Stimulated activated CD8-positive, alpha-beta memory T cell treated with anti-CD3 and anti-CD28 coated beads, Interleukin-15, amount 100 ng/mL, for 48 hours (primary cell): ENCODE measurements at places on chromosomes 5 and 9.

DNA sequence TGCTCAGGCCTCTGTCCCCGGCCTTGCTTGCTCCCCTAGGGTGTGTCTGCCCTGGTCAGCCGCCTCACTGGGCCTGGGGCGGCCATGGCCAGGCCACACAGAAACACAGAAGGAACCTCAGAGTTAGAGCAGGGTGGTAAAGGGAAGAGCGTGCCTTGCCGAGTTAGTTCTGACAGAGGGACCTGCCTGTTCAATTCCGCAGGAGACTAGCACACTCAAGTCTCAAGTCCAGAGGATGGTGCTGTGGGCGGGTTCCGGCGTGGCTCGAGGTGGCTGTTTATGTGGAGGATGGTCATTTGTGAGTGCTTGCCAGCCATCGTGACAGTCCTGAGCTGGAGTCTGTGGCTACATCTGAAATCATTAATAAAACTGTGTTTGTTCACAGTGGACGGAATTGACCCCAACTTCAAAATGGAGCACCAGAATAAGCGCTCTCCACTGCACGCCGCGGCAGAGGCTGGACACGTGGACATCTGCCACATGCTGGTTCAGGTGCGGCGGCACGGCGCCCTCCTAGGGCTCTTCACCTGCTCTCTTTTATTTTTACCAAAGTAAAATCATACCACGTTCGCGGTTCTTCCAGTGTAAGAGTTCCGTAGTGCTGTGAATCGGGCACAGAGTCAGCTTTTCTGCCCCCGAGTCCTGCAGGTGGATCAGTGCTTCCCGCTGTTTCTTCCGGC is 95.5 kb upstream of the CACNA1B start:
- no peak for DNase-seq

- no peak for DNase-seq
Measured at GRCh38 chr5:95644351-95645042, 2.1 kb upstream of the RFESD start.

GRCh38 chr5:151905557-151905961 is 19.1 kb downstream of the GLRA1 start:
- DNase-seq = no peak

DNA sequence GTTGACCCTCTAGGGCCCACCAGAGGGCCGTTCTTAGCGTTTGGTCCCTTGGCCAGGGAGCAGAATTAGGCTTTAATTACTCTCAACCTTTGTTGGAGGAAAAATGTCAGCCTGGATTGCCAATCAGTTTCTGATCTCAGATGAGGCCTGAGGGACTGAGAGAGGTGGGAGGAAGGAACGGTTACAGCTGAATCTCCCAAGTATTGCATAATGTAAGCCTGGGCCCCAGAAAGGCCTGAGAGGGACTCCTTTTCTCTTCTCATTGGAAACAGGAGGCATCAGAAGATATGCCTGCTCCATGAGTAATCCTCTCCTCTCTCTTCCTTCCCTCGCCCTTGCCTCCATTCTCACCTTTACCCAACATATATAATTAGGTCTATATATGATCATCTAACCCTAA is 105.7 kb downstream of the INSYN2B start:
- DNase-seq = no peak

GRCh38 chr5:134328619-134329018 is 38.4 kb downstream of the CDKL3 start:
- no peak for DNase-seq

DNA sequence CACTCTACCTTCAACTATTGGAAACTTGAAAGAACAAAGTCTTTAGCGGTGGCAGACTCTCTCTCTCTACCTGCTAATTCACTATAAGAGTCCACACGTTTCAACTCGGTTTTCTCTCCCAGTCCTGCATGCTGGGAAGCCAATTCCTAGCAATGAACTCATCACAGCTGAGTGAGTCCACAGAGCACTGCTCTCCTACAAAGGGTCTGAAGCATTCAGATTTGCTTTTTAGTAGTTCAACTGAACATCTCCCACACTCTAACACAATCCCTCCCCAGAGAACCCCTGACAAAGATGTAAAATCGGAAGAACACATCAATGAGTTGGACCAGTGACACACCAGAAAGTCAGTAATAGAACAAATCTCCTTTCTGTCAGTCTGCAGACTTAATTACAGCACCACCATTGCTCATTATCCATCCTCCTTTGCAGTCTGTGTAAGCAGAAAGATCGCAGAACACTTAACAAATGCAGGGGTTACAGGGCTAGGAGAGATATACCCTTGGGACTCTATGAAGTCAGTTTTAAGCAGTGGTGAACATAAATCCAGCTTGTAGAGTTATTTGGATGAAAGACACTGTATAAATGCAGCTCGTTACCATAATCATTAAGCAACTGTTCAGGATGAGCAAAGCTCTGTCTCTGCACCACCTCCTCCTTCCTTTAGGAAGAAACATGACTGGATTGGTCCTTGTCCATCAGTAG is 353.4 kb upstream of the GRIA1 start:
- no peak for DNase-seq

GRCh38 chr5:95284572-95285408 is at the start of gene MCTP1:
MCTP1 (minus strand) TSS chr5:95285094.
- DNase-seq = peak; percentile 0

DNA sequence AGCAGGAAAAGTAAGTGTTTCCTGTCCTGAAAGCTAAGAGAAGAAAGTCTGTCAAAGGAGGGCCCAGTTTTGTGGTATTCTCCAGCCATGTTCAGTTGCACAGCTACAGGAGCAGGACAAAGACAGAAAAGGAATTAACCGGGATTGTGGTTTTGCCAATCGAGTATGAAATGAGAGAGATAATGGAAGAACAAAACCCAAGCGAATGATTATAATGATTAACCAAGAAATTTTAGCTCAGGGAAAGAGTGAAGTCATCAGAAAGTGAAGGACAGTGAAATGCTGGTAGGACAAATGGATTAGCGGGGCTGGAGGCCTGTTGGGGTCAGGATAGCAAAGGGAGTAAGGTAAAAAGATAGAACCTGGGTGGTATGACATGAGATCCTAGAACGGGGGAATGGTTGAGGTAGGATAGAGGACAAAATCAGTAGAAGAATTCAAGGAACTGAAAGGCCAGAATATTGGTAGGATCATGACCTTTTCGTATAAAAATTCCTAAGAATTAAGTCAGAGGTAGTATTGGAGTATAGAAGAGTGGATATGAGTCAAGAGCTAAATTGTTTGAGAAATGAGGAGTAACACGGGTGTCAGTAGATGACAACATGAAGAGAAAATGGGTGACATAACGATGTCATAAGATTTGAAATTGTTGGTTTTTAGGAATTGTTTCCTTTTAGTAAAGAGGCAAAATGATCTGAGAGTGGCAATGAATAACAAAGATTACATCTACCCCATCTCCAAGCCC is 52.8 kb downstream of the DIAPH1 start:
- DNase-seq = no peak

GRCh38 chr5:55344392-55344992 is 36.7 kb downstream of the MTREX start:
- peak; percentile 28 for DNase-seq

GRCh38 chr5:96680759-96681470 is 18.7 kb downstream of the CAST start:
- DNase-seq = no peak

DNA sequence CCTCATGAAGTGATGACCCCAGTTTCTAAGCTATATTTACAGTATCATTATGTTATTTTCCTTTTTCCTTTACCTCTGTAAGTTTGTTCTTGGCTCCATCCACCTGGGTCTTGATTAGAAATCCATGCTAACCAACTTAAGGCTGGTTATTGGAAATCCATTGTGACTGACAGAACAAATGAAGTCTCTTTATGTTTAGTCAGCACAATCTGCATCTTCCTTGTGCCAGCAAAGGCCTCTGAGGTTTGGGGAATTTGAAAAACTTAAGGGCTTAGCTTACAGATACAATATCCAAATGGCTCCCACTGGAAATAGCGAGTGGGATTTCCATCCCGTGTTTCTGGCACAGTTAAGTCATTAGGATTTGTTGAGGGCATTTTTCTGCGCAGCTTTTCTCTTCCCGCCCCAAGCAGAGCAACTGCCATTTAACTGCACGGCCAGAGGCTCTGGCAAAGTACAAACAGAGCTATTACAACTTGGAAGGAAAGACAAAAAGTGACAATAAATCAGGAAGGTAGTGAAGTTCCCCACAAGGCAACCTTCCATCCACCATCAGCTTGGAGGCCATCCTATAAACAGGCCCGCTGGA is 64.2 kb downstream of the DCP2 start:
- DNase-seq = no peak

DNA sequence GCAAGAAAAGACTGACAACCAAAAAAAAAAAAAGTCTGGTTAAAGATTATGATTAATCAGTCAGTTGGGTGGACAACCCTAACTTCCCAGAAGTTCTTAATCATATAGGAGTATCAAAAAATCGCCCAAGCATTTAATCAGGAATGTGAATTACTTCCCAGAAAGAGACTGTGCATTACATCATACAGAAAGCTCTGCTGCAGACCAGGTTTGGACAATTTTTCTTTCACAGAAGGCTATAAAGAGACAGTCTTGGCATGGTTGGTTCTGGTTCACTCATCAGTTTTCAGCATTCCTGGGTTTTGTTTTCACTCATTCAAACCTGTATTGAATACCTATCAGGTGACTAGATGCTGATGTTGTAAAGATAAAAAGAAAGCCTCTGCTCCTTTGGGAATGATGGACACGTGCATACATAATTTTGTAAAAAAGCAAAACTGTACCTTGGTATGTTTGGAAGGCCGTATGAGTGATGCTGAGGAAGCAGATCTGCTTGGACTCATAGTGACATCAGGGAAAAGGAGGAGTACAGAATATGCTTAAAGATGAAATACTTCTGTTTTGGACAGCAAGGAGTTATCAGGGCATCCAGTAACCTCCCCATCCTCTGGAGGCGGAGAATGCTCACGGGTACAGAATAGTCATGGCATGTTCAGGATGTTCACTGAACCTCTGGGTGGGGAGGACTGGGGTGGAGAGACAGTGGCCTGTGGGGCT is 178.4 kb downstream of the GNA14 start:
- no peak for DNase-seq

GRCh38 chr5:67209141-67209771 is 12.7 kb upstream of the CD180 start:
- DNase-seq = no peak

DNA sequence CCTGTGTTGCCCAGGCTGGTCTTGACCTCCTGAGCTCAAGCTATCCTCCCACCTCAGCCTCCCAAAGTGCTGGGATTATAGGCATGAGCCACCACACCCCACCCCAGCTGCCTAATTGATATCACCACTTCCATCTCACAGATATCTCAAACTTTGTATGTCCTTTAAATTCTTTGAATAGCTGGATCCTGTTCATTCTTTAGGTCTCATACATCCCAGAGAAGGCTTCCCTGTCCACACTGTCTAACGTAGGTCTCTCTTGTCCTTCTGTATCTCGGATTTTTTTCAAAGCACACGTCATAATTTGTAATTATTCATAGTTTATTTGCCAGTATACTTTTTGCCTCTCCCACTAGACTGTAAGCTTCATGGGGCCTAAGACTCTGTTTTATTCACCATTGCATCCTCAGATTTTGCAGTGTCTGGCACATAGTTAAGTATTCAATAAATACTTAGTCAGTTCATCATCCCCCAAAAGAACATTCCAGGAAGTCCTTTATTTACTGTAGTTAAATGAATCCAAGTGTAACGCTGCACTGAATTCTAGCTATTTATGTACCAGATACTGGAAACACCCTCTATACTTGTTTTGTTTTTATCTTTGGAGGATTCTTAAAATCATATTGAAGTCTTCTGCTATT is 10.5 kb downstream of the ARSK start:
- no peak for DNase-seq

DNA sequence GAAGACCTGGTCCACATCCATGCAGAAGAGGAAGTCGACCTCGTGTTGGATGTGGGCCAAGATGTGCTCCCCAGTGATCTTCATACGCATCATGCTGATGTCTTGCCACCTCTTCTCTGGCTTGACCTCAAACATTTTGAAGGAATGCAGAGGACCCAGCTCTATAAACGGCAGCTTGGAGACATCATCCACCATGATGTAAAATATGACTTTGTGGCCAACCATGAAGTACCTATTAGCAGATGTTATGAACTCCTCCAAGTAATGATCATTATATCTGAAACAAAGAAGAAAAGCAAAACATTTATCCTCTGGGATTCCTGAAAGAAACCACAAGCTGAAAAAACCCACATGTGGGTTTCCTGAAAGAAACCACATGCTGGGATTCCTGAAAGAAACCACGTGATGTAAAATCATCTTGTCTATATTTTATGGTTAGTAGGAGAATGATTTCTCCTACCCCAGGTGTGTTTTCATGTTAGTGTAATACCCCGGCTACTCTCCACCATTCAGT is 52.3 kb downstream of the GGTA1 start:
- DNase-seq = no peak

- DNase-seq = no peak
Measured at GRCh38 chr9:126687930-126688461, 74.3 kb downstream of the LMX1B start.

DNA sequence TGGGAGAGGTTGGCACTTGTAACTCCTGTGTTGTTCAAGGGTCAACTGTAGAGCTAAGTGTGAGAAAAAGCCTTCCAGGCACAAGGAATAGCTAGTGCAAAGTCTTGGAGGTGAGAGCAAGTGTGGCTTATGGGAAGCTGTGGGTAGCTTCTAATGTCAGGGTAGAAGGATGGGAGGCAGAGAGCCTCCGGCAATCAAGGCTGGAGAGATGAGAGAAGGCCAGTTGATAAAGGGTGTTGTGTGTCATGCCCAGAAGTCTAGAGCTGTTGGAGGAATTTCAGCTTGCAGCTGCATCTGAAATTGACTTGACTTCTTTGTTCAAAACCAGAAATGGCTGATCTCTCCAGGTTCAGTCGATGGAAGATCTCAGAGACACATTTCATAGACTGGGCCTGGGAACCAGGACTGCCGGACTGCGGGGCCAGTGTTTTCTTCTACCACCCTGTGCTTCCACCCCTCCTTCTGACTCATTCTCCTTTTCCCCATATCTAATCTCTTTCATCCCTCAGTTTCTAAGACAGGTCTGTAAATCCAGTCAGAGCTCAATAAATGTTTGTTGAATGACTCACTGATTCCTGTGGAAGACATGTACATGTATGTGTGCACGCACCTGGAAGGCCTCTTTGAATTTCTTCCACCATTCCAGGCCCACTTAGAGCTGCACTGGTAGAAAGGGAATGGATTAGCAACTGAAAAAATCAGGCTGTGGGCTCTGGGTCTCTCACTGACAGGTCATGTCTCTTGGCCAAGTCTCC is 67.8 kb upstream of the KLF4 start:
- no peak for DNase-seq

- DNase-seq = no peak
Measured at GRCh38 chr5:32274548-32275395, 38.0 kb downstream of the MTMR12 start.

- no peak for DNase-seq
Measured at GRCh38 chr9:78470216-78470615, 173.3 kb downstream of the PSAT1 start.

DNA sequence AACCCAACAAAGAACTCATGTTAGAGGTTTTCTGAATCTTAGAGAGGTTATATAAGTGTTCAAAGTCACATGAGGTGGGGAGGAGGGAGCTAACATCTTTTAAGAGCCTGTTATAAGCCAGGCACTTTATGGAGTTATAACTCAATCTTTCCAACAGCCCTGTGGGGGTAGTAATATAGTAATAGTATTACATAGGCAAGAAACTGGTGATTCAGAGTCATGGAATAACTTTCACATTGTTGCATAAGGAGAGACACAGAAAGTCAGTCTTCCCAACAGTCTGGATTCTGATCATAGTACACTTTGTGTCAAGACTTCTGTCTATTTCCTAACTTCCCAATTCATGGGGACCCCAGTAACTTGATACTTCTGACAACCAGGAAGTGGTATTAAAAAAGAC is 89.2 kb downstream of the ACER2 start:
- DNase-seq = no peak

GRCh38 chr5:23730023-23730422 is 222.6 kb downstream of the PRDM9 start:
- no peak for DNase-seq

GRCh38 chr9:101421653-101422065 is 13.9 kb downstream of the ALDOB start:
- no peak for DNase-seq
